Esophagus squamous epithelium (tissue), 5 donors: ENCODE measurements at places on chromosomes 11 and 22. TPM values are rescaled to one million over a fixed set of nuclear protein-coding genes. Genes with fewer than 3 reads are reported as not detected.

Gene PATE2
- total RNA-seq = not detected

Gene CBLIF
- total RNA-seq = not detected

Gene TSPAN32
- total RNA-seq = not detected

Gene PARVG
- total RNA-seq = 0.42 TPM

Gene WNT7B
- total RNA-seq = 15.8 TPM

Gene CREBZF
- total RNA-seq = 22.5 TPM

Gene RTN4R
- 3.9 TPM for total RNA-seq

Gene CCDC81
- 0.57 TPM for total RNA-seq

Gene SPTBN2
- total RNA-seq = 368 TPM

Gene GAS2
- 2.7 TPM for total RNA-seq

Gene DUSP8
- 0.19 TPM for total RNA-seq

Gene MS4A15
- not detected for total RNA-seq

Gene APOBEC3H
- not detected for total RNA-seq

Gene INSC
- 0.38 TPM for total RNA-seq

Gene TUB
- total RNA-seq = 6.1 TPM

Gene MRGPRG
- total RNA-seq = not detected
